Inflammatory macrophage treated with lipopolysaccharide for 1 hour (primary cell): ENCODE measurements at places on chromosomes 3 and 15.

- DNase-seq: no peak
These were observed 15.6 kb downstream of the CSNK1G1 start for GRCh38 chr15:64340355-64340754.

- DNase-seq: peak; percentile 43
These were observed 163.4 kb downstream of the KLF13 start for GRCh38 chr15:31489801-31490646.

GRCh38 chr15:36609793-36610192 lies 30.4 kb downstream of the CDIN1 start:
- DNase-seq: no peak

DNA sequence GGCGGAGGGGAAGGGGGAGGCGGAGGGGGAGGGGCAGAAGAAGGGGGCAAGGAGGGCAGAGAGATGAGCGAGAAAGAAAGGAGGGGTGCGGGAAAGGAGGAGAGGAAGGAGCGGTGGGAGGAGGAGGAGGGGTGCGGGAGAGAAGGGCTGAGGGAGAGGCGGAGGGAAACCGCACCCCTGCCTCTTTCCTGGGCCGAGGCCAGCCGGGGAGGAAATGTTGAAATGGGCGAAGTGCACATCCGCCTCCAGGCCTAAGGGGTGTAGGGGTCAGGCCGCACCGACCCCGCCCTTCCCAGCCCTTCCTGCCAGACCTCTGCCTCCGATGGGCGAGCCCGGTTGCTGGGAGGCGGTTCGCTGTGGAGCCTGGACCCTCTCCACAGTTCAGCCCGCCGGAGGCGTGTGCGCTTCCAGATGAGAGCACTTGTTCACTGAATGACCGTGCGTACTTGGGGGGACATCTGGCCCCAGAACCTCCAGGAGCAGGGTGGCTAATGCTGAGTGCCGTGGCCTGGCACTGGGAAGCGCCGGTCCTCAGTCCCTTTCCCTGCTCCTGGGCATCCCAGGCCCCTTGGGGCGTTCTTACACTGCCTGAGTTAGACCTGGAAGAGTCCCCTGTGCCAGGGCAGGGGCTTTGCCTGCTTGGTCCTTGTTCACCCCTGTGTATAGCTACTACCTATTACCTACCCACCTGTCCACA lies 110.3 kb upstream of the KLF13 start:
- DNase-seq: peak; percentile 88

- DNase-seq: no peak
These were observed 82.3 kb downstream of the LRIG1 start for GRCh38 chr3:66418475-66418931.
